ENCODE measurements at places on chromosomes 7 and 10. TPM values are rescaled to one million over a fixed set of nuclear protein-coding genes. Genes with fewer than 3 reads are reported as not detected.

DNA sequence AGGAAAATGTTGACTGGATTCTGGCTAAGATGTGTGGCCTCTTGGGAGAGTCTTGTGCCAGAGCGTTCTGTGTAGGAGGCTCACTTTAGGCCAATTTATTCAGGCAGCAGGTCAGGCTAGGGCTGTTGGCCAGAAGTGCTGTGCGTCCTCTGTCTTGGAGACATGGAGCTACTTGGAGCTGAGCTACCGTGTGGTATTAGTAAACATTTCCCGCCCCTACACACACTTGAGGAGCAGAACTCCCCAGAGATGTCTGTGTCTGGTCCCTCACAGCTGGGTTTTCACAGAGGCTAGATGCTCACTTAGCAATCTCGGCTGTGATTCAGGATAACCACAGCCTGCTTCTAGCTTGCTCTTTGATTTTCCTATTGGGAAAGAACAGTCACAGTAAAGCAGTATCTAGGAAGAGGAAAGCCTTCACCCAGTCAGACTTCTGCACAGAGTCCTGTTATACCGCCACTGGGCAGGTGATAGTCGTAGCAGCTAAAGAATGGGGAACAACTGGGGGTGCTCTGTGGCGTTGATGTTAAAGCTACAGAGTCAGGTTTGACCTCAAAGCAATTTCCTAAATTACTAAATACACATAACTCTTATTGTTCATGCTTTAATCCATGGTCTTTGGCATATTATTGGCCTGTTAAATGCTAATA lies 86.7 kb downstream of the MDFIC start:
- no peak for DNase-seq

GRCh38 chr7:2619116-2619515 lies 12.7 kb upstream of the TTYH3 start:
- no peak for DNase-seq

- no peak for DNase-seq
Measured at GRCh38 chr7:6012355-6013104, 3.5 kb downstream of the AIMP2 start.

DNA sequence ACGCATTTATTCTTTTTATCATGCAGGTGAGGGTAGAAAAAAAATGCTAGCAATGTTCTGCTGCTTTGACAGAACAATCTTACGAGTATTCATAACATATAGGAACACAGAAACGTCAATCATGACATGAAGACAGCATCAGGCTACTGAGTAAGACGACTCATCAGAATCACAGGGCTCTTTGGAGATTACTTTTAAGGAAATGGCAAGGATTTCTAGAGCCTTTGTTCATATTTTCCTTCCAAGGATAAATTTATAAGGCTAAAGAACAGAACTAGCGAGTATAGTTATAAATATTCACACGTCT lies 39.8 kb upstream of the DNAJC1 start:
- no peak for DNase-seq

GRCh38 chr10:121091961-121092719 lies 241.0 kb downstream of the WDR11 start:
- no peak for DNase-seq

DNA sequence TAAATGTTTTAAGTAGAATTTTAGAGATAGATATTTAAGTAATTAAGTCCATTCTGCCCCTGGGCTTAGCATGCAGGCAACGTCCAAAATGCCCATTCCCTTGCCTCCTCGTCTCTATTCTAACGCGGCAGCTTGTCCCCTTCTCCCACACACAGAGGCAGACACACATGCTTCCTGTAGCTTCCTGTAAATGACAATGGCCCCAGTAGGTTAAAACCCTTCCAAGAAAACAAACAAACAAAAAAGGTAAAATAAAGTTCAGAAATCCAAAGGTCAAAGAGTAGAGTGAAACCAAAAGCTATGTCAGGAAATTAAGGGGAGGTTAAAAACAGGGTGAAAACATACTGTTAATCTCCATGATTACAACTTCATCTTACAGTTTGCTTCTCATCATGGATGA lies 857.6 kb downstream of the GATA3 start:
- no peak for DNase-seq

DNA sequence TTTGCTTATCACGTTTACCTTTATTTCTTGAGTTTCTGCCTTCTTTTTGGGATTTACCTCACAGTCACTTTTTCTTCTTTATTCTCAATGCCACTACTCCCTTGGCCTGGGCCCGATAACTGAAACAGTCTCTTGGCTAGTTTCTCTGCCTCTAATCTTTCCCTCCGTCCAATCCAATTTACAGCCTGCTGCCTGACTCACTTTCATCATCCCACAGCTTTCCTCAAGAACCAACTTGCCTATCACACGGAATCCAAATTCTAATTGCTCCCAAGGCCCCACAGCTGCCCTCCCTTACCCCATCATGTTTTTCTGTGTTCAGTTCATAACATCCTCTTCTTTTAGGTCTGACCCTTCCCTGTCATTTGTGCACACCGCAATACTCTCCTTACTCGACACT lies 121.4 kb downstream of the HIPK2 start:
- DNase-seq = no peak

- DNase-seq = no peak
Measured at GRCh38 chr10:108454793-108455192, 1290.3 kb upstream of the SORCS1 start.

DNA sequence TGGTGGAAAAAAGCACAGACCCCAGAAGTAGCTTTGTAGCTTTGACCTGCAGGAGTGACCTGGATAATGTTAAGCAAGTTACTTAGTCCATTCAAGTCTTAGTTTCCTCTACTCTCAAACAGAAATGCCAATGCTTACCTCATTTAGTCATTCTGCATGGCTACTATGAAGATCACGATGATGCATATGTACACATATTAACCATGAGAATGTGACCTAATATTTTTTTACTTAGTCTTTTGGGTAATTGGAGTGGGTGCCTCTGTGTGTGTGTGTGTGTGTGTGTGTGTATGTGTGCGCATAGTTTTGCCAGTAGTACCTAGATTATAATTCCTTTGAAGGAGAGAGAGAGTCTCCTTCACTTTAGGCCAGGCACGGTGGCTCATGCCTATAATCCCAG lies 95.8 kb downstream of the NRP1 start:
- DNase-seq = no peak

DNA sequence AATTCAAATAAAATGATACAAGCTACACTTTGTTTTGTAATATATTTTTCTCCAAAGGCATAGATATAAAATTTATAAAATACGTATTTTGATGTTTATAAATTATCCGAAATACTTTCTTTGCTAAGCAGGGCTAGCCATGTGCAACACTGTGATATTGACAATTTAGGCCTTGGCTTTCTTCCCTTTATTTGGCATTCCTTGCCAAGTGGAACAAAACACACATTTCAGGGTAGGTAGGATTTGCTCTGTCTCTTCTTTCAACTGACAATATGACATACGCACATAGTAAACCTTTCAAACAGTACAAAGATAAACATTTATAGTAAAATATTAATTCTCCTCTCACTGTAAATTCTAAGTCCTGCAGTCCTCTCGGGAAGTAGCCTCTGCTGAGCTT lies 103.3 kb upstream of the POT1 start:
- no peak for DNase-seq

GRCh38 chr7:155449008-155449868 lies 8.7 kb upstream of the EN2 start:
- no peak for DNase-seq

GRCh38 chr7:23043441-23043840 lies 29.5 kb upstream of the HYCC1 start:
- no peak for DNase-seq

GRCh38 chr10:19333631-19334030 lies 285.0 kb downstream of the MALRD1 start:
- DNase-seq = no peak

DNA sequence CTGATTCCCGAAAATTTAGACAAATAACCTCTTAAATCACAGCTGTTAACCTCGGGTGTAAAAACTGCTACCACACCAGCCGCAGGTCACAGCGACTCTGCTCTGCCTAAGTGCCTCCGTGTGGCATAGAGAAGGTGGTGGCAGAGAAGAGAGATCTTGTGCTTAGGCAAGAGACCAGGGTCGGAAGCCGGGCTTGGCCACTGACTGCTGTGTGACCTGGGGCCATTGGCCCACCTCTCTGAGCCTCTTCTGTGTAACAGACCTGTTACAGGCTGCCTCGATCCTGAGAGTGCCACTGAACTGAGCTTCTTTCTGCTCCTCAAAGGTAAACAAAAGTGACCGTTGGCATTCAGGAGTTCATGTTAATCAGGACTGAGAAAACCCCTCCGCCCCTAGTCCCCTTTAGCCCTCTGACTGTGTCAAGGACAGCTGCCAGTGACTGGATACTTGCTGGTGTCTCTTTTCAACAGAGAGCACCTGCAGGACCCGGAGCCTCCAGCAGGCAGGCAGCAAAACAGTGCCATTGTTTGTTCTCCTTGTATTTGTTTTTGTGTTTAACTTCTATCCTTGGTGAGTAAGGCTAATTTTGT lies 36.5 kb downstream of the ZMIZ1 start:
- no peak for DNase-seq

GRCh38 chr7:142608630-142609428 lies 140.4 kb upstream of the PRSS1 start:
- no peak for DNase-seq

DNA sequence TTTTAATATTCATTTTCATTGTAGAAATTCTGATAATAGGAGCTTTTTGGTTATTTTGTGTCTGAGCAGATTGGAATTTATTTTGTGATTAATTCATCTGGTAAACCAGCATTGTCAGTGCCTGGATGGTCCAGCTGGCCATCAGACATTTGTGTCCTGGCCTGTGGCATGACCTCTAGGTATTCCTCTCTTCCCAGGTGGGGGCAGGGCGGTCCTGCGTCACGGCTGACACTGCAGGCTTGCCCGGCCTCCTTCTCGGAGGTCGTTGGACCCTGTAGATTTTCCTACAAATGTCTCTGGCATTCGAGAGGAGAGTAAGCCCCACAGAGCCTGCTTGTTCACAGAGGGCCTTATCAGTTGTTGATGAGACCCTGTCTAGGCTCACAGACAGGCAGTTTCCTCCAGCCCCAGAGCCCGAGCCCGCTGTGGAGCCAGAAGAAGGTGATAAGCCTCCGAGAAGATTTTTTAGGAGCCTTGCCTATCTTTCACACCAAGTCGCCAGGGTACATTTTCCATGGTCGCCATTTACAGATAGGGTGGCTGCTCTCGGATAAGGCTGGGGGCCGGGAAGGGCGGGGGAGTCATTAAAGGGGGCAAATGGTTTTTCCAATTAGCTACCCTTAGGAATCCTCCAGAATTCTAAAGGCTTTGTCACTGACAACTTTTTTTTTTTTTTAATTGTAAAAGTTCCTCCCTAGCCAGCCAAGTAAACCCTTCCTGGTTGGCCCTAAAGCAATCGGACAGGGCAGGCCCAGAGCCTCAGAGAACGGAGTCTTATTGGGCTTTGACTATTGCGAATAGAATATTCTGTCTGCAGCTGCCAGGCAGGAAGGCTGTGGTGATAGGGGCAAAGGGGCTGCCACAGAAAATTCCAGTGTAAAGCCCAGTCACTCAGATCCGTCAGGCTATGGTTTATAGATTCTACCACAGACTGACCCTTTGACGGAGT lies 78.1 kb upstream of the TBX20 start:
- no peak for DNase-seq

The CTBP2 gene
- 77.6 TPM for total RNA-seq

The MINDY3 gene
- total RNA-seq = 27.5 TPM

The BTBD16 gene
- 0.86 TPM for total RNA-seq

The SLC29A3 gene
- 7.8 TPM for total RNA-seq

The PNLIPRP1 gene
- not detected for total RNA-seq

The TMEM176A gene
- total RNA-seq = 44.7 TPM

The ACHE gene
- total RNA-seq = 2.4 TPM

The CCDC172 gene
- total RNA-seq = not detected

The PLPP4 gene
- 0.67 TPM for total RNA-seq

The GOLGA7B gene
- total RNA-seq = 1.9 TPM
